ENCODE measurements at places on chromosomes 6 and 20. TPM values are rescaled to one million over a fixed set of nuclear protein-coding genes. Genes with fewer than 3 reads are reported as not detected.

Gene C20orf202
- not detected for total RNA-seq

Gene PIGT
- total RNA-seq = 97.1 TPM

Gene SPATA25
- 0.28 TPM for total RNA-seq

Gene FAM217A
- total RNA-seq = not detected

Gene PHACTR1
- total RNA-seq = not detected

Gene CALHM4
- not detected for total RNA-seq

Gene VAPB
- 50.4 TPM for total RNA-seq

Gene VGLL2
- not detected for total RNA-seq

Gene DAAM2
- total RNA-seq = not detected

Gene STK4
- total RNA-seq = 12.3 TPM

Gene RNF217
- total RNA-seq = 7.3 TPM

Gene SRSF12
- 1.5 TPM for total RNA-seq

Gene SLC35D3
- total RNA-seq = 0.05 TPM

Gene GRM1
- not detected for total RNA-seq

Gene RNF182
- total RNA-seq = 3.5 TPM

Gene EYA4
- 9.6 TPM for total RNA-seq

Gene SMIM8
- total RNA-seq = 3.0 TPM

Gene RBM12
- total RNA-seq = 76.0 TPM

Gene LTA
- 0.23 TPM for total RNA-seq

Gene SSTR4
- total RNA-seq = 0.12 TPM

Gene VSTM2L
- total RNA-seq = 10.5 TPM

Gene DUSP15
- total RNA-seq = 1.1 TPM

Gene ZBTB12
- total RNA-seq = 5.3 TPM

Gene FAM209A
- 0.17 TPM for total RNA-seq

Gene MMP24
- 23.3 TPM for total RNA-seq

Gene WFDC5
- not detected for total RNA-seq

Gene SLC26A8
- total RNA-seq = not detected

Gene POU3F2
- not detected for total RNA-seq

Gene GGTLC1
- not detected for total RNA-seq

Gene PCED1A
- 30.2 TPM for total RNA-seq

Gene LAMA4
- total RNA-seq = 1.7 TPM

Gene CUL9
- total RNA-seq = 9.9 TPM

Gene DCDC2
- 3.2 TPM for total RNA-seq

Gene LHFPL5
- total RNA-seq = not detected

Gene TAAR5
- not detected for total RNA-seq

Gene NKX2-4
- not detected for total RNA-seq

Gene RAET1L
- 0.40 TPM for total RNA-seq

Gene MYMX
- not detected for total RNA-seq

Gene TMEM200A
- 0.03 TPM for total RNA-seq

Gene ZNF341
- total RNA-seq = 3.9 TPM

Gene NCOA7
- total RNA-seq = 22.1 TPM

Gene SLC4A11
- total RNA-seq = 7.5 TPM

Gene SLC22A2
- not detected for total RNA-seq

Gene CPXM1
- total RNA-seq = not detected

Gene FAM217B
- total RNA-seq = 6.7 TPM

Gene PRDM1
- total RNA-seq = 5.3 TPM

Gene EPB41L1
- total RNA-seq = 70.8 TPM

Gene SLC22A23
- 10.3 TPM for total RNA-seq

Gene LAMP5
- 0.05 TPM for total RNA-seq

Gene TGM3
- total RNA-seq = 0.03 TPM

Gene SLC17A3
- total RNA-seq = 1.1 TPM

Gene FOXA2
- 16.4 TPM for total RNA-seq

Data from A549 treated with CORT108297 at 1 μM for 4 hours (cell line).